NCI-H524 treated with DMSO at 0.1 percent for 48 hours (cell line): ENCODE measurements at places on chromosomes 6 and 20.
A peak's percentile ranks its signal among the peaks of the same experiment; 100 is the strongest.

- no peak for DNase-seq
Measured at GRCh38 chr20:62161347-62161746, 17.8 kb downstream of the SS18L1 start.

DNA sequence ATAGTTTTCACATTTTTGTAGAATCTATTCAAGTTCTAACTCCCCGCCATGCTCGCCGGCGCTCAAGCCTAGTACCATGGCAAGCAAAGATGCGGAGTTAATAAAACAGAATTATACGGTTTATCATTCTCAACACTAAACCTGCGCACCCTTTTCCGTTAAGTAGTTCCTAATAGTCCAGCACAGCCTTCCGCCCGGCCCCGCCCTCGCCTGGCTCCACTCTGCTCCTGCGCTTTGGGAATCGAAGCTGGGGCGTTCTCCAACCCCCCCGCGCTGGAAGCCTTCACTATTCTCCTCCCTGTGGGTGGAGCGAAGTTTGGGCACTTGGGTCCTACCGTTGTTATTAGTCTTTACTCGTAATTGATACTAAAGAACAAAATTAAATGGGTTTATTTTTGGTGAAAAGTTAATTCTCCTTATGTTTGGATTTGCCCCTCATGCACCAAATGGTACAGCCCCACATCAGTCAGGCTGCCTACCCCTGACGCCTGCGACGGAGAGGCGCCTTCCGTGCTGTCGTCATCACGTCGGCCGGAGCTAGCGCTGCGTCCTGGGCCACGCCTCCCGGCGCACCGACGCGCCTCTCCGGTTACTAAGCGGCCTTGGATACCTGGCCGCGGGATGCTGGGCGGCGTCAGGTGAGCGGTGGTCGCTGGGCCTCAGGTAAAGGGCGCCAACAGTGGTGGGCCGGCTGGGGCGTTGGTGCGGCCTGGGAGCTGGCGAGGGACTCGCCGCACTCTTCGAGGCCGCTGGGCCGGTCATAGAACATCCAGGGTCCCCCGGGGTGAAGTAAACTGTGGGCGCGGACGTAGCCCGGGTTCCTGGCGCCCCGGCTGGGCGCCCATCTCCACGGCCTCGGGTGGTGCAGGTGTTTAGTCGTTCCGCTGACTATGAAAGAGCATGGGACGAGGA lies at the start of gene IFT52:
IFT52 (plus strand) TSS at position 546 of the 912 bp plus-strand sequence. CDS start 3,762 bp downstream, outside the sequence.
- peak; percentile 83 for DNase-seq

DNA sequence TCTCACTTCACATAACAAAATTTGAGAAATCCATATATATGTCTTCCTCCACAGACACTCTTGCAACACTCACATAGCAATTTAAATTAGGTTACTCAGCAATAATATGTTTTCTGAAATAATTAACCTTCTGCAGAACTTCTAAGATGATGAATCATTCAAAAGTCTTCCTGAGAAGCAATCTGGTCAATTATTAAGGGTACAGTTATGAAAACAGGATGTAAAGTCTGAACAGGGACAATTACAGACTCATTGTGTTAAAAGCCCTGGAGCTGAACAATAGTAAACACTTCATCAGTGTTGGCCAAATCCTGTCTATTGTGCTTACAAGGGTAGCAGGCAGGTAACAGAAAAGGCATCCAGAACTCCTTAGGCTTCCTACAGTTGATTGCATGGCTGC lies 75.4 kb downstream of the FILIP1 start:
- DNase-seq: no peak

DNA sequence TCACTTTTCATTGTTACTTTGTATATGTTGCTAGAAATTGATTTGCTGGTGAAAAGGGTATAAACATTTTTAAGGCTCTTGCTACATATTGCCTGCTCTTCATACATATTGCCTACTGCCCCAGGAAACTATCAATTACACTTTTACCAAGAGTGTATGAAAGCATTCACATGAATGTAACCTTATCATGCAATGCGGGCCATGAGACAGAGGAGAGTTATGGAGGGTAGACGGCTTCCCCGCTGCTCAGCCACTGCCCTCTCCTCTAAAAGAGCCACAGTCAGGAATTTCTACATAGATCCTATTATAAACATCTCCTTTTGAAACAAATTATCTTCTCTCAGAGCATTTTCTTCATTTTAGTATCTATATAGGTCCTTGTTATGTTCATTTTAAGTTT lies 264.4 kb downstream of the ESR1 start:
- DNase-seq: no peak

GRCh38 chr6:134491477-134491876 lies 173.6 kb upstream of the SGK1 start:
- DNase-seq: no peak

GRCh38 chr6:14089224-14089623 lies 28.3 kb upstream of the CD83 start:
- DNase-seq: no peak

- no peak for DNase-seq
Measured at GRCh38 chr6:52516269-52516668, 60.6 kb downstream of the TRAM2 start.

DNA sequence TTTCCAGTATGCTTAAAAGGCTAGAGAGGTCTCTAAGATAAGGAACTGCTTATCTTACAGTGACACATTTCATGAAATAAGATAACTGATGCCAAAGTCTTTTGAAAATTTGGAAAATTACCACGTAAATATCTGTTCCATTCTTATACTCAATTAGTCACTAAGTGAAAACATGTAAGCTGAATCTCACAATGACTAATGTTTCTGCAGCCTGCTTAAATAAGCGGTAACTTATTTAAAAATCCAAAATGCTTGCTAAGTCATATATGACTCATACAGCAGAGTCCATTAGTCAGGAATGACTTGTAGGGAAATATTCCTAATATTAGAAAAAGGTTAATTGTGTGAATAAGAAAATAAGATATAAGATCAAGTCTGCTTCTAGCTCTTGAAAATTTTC lies 27.8 kb upstream of the LGSN start:
- no peak for DNase-seq

GRCh38 chr20:16548068-16548672 lies 25.1 kb downstream of the KIF16B start:
- DNase-seq: no peak

GRCh38 chr6:161169696-161170095 lies 104.2 kb downstream of the AGPAT4 start:
- DNase-seq: no peak

GRCh38 chr6:84249724-84250123 lies 22.3 kb upstream of the CEP162 start:
- no peak for DNase-seq

DNA sequence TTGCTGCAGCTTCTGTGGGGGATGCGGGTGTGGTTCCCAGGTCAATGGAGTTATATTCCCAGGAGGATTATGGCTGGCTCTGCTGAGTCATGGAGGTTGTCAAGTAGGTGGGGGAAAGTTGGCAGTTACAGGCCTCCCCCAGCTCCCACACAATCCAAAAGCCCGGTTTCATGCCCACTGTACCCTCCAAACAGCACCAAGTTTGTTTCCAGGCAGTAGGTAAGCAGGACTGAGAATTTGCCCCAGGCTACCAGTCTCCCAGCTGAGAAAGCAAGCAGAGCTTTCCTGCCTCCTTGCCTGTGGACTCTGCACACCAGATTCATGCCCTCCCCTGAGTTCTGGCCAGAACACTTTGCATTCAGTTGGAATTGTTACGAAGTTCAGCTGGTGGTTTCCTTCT lies 578.2 kb downstream of the MEI4 start:
- DNase-seq: no peak

GRCh38 chr20:53599378-53599777 lies 5.7 kb upstream of the ZNF217 start:
- no peak for DNase-seq

GRCh38 chr20:36937402-36937770 lies 14.1 kb downstream of the SAMHD1 start:
- no peak for DNase-seq

DNA sequence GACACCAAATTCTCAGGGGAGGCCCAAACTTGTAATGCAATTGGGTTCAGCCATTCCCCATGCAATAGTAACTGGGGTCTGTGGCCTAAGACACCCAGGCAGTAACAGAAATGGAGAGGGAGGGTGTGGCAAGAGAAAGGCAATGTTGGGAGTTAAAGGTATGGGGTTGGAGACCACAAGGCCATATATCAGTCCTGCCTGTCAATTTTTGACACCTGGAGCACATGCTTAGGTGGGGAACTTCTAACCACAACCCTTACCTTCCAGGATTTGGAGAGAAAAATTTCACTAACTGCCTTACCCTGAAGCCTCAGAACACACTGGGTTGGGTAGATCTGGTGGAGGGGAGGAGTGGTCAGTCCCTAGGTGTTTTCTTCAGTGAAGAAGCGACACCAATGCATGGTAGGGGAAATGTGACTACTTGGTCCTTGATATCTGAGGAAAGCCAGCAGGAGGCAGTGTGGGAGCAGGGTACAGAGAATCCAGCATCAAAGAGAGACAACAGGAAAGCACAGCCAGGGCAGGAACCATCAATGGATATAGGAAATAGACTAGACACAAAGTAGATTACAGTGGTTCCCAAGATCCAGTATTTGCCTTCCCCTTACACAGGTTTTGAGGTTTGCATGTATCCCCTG lies 6.8 kb upstream of the USP49 start:
- no peak for DNase-seq

DNA sequence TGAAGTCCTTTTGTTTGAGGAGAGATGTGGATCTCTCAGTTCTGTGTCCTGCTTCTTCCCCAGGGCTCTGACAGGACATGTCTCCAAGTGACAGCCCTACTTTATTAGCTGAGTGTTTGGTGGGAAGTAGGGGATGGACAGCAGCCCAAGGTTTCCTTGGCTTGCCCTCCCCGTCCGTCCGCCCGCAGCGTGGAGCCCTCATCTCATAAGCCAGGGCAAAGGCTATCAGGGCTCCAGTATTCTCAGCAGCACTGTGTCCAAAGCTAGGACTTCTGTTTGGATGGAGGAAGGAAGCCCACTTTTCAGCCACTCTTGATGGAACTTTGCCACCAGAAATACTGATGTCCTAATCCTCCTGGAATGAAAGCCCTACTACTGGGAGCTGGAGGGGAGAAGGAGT lies 13.6 kb downstream of the CDC5L start:
- DNase-seq: no peak

GRCh38 chr6:87431263-87431662 lies 23.5 kb downstream of the CFAP206 start:
- no peak for DNase-seq
